ENCODE measurements at places on chromosomes 1 and 21. TPM values are rescaled to one million over a fixed set of nuclear protein-coding genes. Genes with fewer than 3 reads are reported as not detected.

The LCE1A gene
- not detected for total RNA-seq

The HFM1 gene
- 0.83 TPM for total RNA-seq

The S100A7A gene
- total RNA-seq, result not detected

The LCE2B gene
- total RNA-seq, result not detected

The SLX9 gene
- 17.5 TPM for total RNA-seq

The SPRR2F gene
- not detected for total RNA-seq

The CHI3L2 gene
- total RNA-seq, result 0.18 TPM

The UBE2U gene
- total RNA-seq, result not detected

The CERS2 gene
- total RNA-seq, result 99.2 TPM

The LPAR3 gene
- 0.18 TPM for total RNA-seq

The CFHR4 gene
- total RNA-seq, result not detected

The DEPDC1 gene
- total RNA-seq, result 14.7 TPM

The ZMPSTE24 gene
- 28.9 TPM for total RNA-seq

The SIKE1 gene
- 49.1 TPM for total RNA-seq

The IL12RB2 gene
- not detected for total RNA-seq

The EPHB2 gene
- total RNA-seq, result 54.7 TPM

The ERO1B gene
- total RNA-seq, result 1.7 TPM

The MSH4 gene
- under 0.01 TPM for total RNA-seq

The C1QB gene
- total RNA-seq, result not detected

The SPRR1B gene
- not detected for total RNA-seq

The ALPL gene
- 0.56 TPM for total RNA-seq

The HNRNPU gene
- 151 TPM for total RNA-seq

The GPA33 gene
- not detected for total RNA-seq

The SLC9C2 gene
- not detected for total RNA-seq

The PEX11B gene
- 19.7 TPM for total RNA-seq

The PLA2G2C gene
- total RNA-seq, result not detected

The GPR37L1 gene
- not detected for total RNA-seq

The CFAP298 gene
- total RNA-seq, result 8.1 TPM

The TMEM54 gene
- 25.5 TPM for total RNA-seq

The C1orf115 gene
- total RNA-seq, result under 0.01 TPM

The GNAT2 gene
- 0.36 TPM for total RNA-seq

The KCNK2 gene
- 86.9 TPM for total RNA-seq

The TNFRSF18 gene
- total RNA-seq, result not detected

The KIF2C gene
- 45.0 TPM for total RNA-seq

The C8A gene
- total RNA-seq, result not detected

The ADGRL4 gene
- total RNA-seq, result 3.2 TPM

The PSRC1 gene
- total RNA-seq, result 34.6 TPM

The CFHR1 gene
- not detected for total RNA-seq

The UTS2 gene
- not detected for total RNA-seq

The EDARADD gene
- not detected for total RNA-seq

The SPRR4 gene
- not detected for total RNA-seq

The PER3 gene
- 3.6 TPM for total RNA-seq

The MYBPHL gene
- total RNA-seq, result not detected

The KLHDC8A gene
- total RNA-seq, result not detected

The MYOM3 gene
- total RNA-seq, result not detected

The SELL gene
- total RNA-seq, result not detected

The SYCP1 gene
- total RNA-seq, result not detected

The CGN gene
- total RNA-seq, result 0.36 TPM

The PDZK1 gene
- 1.7 TPM for total RNA-seq

The ADAMTS4 gene
- 0.72 TPM for total RNA-seq

The PTGER3 gene
- under 0.01 TPM for total RNA-seq

The LRRC8C gene
- 12.9 TPM for total RNA-seq

The PAFAH2 gene
- total RNA-seq, result 11.9 TPM

The MYBPH gene
- total RNA-seq, result not detected

All from IMR-90 (cell line).